ENCODE measurements at places on chromosomes 5 and 9.

DNA sequence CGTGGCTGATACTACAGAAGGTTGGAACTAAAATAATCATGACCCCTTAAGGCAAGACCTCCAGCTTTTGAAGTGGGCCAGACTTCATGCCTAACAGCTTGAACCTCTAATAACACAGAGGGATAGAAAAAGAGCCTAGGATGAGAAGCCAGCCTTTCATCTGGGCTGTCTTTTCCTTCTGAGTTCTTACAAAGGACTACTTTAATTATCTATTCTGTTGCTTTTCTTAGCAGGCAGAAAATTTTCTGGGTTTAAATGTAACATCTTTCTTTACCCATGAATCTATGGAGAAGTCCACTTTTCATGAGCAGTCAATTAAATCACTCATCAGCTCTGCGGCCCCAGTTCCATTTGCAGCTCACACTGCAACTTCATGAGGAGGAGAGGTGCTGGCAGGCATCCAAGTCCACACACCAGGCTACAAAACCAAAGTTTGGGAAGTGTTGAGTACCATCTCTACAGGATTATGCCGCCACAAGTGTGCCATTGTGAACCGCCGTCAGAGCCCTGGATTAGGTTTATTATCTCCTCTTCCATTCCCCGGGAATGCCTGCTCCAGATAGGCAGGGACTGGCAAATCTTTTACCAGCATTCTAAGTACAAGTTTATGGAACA is 192.0 kb downstream of the TLE4 start:
- DNase-seq = no peak

- peak; percentile 23 for DNase-seq
These were observed 48.0 kb downstream of the IPO11 start for GRCh38 chr5:62460578-62460983.

- DNase-seq = peak; percentile 41
These were observed 373.3 kb upstream of the SEMA6A start for GRCh38 chr5:116947691-116948528.

DNA sequence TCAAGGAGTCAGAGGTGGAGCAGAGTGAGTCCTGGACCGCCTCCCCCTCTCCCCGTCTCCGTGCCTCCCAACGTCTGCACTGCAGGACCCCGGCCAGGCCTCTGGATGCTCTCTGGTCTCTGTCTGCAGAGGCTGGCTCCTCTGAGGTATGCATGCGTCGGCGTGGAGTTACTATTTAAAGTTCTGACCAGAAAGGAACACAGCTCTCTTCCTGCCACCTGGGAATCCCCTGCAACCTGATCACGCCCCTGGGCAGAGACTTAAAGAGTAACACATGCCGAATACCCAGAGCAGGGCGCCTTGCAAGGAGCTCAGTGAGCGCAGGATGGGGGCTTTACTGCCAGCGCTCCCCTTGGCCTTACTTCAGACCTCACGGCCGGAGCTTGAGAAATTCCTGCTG is 16.0 kb downstream of the ANXA6 start:
- no peak for DNase-seq

DNA sequence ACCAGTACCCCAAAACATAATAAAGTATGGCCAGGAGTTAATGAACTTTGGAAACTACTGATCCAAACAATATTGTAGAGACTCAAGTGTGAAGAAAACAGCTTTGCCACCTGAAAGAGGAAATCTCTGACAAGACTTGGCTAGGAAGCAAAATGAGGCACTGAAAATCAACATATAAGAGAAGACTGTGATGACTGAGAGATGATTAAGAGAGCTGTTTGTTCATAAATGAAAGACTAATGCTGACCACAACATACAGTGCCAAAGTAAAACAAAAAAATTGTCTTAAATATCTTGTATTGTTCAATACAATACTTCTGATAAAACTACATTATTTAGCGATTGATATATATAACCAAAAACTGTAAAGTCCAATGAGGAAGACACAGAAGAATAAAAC is 7.2 kb downstream of the RC3H2 start:
- peak; percentile 33 for DNase-seq

GRCh38 chr9:34463901-34464232 is 5.3 kb downstream of the DNAI1 start:
- DNase-seq = no peak

DNA sequence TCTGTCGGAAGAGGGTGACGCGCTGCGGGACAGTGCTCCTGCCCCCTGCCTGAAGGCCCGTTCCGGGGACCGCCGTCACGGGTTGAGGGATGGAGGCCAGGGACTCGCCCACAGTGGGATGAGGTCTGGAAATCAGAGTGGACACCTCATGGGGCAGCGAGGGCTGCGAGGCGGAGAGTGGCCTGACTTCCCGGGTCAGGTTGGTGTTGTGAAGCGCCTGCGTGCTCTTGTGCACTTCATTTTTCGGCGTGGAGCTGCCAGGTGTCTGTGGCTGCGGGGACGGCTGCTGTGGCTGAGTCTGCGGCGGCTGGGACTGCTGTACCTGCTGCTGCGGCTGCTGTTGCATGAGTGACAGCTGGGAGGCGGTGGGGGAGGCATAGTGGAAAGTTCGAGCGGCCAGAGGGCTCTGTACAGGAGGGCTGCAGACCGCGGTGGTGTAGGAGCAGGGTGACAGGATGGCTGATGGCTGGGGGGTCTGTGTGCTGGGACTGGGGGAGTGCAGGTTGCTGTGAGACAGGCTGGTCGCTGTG is 434.1 kb downstream of the HCN1 start:
- DNase-seq = no peak

DNA sequence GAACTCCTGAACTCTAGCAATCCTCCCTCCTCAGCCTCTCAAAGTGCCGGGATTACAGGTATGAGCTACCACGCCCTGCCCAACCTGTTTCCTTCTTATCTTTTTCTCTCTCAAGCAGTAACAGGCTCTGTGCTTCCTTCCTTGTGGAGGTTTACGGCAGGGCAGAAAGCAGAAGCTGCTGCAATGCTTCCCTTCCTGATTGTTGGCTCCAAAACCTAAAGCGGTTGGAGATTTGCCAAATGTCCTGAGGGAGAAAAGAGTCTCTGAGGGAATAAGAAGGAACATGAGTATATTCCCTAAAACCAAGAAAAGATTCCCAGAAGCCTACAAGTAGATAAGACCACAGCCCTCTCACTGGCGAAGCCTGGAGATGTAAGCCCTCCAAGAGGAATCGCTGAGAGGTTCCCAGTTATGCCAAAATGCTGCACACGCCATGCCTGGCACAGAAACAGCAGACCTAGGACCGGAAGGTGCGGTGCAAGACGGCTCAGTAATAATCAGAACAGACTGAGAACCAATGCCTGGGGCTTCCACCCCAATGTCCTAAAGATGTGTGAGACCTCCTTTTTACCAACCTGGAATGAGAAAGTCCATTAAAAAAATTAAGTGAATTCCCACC is 73.2 kb downstream of the APTX start:
- peak; percentile 52 for DNase-seq

- no peak for DNase-seq
These were observed 10.2 kb downstream of the MGAT1 start for GRCh38 chr5:180792287-180792964.

DNA sequence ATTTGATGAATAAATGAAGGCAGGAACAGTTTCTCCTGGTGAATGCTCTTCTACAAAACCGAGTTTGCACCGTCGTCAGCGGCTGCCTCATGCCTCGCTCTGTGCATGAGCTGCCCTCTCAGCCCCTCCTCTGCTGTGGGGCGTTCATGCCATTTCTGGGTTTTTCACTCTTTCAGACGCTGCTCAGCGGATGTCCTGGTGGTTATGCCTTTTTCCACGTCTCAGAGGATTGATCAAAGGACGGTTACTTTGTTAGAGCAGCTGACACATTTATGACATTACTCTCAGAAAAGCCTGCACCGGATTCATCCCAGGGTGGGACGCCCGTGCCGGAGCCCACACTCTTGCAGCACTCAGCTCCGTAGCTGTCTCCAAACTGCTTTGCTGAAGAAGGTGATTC is 195.9 kb upstream of the PPP1R26 start:
- no peak for DNase-seq

- DNase-seq = no peak
These were observed 77.3 kb upstream of the MAN2A1 start for GRCh38 chr5:109612278-109612905.

- peak; percentile 65 for DNase-seq
These were observed 18.6 kb upstream of the IFNB1 start for GRCh38 chr9:21096172-21096900.

GRCh38 chr5:142014911-142015584 is 2.2 kb upstream of the GNPDA1 start:
- peak; percentile 88 for DNase-seq

GRCh38 chr5:165227515-165227914 is 1722.1 kb downstream of the MAT2B start:
- no peak for DNase-seq

GRCh38 chr9:73118286-73118685 is 33.4 kb upstream of the ANXA1 start:
- no peak for DNase-seq

GRCh38 chr5:42970636-42971559 is 69.2 kb downstream of the ANXA2R start:
- no peak for DNase-seq

DNA sequence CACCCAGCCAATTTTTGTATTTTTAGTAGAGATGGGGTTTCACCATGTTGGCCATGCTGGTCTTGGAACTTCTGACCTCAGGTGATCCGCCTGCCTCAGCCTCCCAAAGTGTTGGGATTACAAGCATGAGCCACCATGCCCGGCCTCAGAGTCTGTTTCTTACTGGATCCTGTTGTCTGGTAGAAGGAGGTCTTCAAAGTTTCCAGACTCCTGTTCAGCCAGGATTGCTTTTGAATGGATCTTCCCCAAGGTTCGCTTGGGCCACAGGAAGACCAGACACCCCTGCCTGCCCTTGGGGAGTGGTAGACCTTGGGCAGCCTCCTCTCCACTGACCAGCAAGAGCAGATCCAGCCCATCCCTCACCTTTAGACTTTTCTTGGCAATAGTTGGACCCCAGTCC is 7.6 kb upstream of the LCN2 start:
- DNase-seq = no peak

GRCh38 chr5:150271923-150272322 is 17.6 kb downstream of the CAMK2A start:
- no peak for DNase-seq

DNA sequence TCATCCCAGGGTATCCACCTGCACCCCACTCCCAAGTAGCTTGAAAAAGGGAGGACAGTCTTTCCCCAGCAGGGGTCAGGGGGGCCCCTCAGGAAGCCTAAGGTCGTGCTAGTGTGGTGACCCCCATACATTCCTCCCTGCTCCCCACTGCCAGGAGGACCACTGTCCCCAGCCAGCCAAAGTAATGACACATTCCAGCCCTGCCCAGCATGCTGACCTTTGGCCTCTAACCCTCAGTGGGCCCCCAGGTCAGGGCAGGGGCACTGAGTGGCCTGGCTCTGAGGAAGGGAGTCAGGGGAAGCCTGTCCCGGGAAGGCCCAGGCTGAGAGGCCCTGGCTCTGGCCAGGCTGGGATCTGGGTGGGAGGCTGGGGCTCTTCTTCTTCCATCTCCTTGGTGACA is 8.8 kb downstream of the CPLX2 start:
- DNase-seq = no peak

DNA sequence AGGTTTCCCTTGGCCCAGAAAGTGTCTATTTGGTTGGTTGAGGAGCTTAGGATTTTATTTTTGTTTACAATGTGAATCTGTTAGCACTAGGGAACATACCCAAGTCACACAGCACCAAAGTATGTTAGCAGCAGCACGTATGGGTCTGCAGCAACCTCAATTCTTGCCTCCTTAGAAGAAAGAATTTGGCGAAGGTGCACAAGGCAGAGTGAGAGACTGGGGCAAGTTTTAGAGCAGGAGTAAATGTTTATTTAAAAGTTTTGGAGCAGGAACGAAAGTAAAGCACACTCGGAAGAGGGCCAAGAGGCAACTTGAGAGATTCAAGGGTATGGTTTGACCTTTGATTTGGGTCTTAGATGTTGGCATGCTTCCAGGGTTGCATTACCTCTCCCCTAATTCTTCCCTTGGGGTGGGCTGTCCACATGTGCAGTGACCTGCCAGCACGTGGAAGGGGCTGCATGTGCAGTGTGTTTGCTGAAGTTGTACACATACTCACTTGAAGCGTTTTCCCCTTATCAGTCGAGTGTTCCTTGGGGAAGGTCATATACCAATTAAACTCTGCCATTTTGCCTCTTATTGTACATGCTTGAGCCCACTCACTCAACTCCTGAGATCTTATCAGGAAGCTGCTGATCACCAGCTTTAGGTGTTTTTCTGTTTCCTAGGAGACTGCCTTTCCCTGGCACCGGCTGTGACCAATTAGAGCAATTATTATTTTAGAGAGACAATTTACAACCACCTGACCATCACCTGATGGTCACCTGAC is 64.9 kb upstream of the SHC3 start:
- no peak for DNase-seq

DNA sequence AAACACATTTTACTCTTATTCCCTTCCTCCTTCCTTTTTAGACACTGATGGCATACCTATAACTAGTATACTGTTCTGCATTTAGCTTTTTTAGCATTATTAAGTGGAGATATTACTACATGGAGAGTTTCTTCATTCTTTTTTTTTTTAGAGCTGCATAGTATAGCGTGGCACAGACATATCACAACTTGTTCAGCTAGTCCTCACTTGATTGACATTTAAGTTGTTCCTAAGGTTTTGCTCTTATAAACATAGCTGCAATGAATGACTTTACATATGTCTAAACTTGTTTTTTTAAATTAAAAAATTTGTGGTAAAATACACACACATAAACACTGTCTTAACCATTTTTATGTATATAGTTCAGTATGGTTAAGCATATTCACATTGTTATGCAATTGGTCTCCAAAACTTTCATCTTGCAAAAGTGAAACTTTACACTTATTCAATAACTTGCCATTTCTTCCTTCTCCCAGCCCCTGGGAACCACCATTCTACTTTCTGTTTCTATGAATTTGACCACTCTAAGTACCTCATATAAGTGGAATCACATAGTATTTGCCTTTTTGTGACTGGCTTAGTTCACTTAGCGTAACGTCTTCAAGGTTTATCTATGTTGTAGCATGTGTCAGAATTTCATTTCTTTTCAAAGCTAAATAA is 48.7 kb downstream of the ANKDD1B start:
- no peak for DNase-seq

DNA sequence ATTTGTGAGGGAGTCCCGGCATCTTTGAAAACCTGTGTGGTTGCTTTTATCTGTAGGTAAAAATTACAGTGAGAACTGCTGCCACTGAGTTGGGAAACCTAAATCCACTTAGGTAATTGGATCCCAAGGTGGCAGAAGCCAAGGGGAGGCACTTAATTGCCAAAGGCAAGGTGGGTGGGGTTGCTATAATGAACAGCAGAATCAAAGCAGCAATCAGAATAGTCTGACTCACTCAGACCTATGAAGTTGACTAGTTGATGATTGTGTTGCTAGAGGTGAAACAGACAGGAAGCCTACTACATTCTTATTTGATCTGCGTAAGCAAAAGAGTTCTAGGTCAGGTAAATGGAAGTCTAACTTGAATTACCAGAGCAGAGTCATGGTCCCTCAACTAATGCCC is 17.3 kb upstream of the BICD2 start:
- DNase-seq = peak; percentile 86

DNA sequence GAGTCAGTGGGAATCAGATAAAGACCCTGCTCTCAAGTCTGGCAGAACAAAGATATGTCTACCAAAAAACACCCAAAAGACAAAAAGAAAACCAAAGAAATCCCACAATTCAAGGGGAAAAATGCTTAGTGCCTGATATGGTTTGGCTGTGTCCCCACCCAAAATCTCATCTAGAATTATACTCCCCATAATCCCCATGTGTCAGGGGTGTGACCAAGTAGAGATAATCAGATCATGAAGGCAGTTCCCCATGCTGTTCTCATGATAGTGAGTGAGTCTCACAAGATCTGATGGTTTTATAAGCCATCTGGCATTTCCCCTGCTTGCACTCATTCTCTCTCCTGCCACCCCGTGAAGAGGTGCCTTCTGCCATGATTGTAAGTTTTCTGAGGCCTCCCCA is 13.4 kb downstream of the FBXO10 start:
- no peak for DNase-seq

GRCh38 chr5:63655043-63655442 is 307.2 kb downstream of the HTR1A start:
- no peak for DNase-seq

All from RWPE1 (cell line).